GM19239 (cell line): ENCODE measurements at places on chromosomes 2 and 18.

GRCh38 chr2:229974266-229974665, 52.0 kb downstream of the FBXO36 start:
- no peak for DNase-seq

DNA sequence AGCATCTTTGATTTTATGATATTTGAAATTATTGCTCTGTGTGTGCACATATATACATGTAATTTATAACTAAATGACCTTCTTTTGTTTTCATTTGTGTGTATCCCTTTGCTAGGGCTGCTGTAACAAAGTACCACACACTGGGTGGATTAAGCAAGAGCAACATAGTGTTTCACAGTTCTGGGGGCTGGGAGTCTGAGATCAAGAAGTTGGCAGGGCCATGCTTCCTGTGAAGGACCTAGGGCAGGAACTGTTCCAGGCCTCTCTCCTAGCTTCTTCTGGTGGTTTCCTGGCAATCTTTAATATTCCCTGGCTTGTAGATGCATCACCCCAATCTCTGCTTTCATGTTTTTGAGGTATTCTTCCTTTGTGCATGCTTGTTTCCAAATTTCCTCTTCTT, 1043.9 kb downstream of the TSN start:
- no peak for DNase-seq

DNA sequence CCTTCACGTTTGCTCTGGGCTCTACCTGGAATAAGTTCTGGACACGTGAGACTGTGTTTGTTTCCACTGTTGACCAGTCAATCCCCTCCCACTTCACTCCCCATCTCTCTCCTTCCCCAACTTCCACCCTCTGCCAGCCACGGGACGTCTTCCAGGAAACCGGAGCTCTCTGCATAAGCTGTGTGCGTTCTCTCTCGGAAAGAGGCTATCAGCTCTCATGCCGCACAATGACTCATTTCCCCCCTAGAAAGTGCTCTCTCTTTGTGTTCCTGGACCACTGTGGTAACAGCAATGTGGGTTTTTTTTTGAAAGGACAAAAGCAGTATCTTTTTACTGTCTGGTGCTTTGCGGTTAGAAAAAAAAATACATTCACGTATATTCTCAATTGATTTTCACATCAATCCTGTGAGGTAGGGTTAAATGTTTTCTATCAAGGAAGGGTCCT, 10.2 kb downstream of the PROKR1 start:
- no peak for DNase-seq

DNA sequence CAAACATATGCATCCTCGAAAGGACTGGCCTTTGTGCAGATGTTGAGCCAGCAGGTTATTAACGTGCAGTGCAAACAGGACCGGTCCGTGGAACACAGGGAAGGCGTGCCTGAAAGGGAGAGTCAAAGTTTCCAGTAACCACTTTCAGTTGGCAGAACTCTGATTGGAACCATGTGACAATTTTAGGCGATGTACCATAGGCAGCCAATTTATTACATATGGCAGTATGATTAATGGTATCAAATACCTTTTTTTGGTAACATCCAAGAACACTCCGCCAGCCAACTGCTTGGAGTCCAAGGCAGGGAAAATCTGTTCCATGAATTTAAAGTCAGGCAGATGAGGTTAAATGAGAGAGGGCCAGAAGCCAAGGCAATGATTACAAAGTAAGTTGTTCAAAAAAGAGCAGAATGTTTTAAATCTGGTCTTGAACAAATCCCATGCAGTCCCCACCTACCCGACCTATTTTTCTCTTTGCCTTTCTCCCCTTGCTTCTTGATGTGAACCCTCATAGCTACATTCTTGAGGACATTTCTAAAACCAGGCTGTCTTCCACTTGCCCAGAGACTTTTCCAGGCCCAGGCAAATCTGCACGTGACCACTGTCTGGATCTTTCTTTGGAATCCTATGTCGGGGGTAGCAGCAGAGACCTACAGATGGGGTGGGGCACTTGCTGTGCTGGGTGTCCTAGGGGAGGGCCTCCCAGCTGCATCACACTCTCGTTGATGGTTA, 351.7 kb downstream of the HRH4 start:
- no peak for DNase-seq

GRCh38 chr18:35028536-35028935, 12.7 kb upstream of the MAPRE2 start:
- DNase-seq = no peak

- no peak for DNase-seq
Measured at GRCh38 chr2:25587361-25587760, 86.0 kb downstream of the DTNB start.

DNA sequence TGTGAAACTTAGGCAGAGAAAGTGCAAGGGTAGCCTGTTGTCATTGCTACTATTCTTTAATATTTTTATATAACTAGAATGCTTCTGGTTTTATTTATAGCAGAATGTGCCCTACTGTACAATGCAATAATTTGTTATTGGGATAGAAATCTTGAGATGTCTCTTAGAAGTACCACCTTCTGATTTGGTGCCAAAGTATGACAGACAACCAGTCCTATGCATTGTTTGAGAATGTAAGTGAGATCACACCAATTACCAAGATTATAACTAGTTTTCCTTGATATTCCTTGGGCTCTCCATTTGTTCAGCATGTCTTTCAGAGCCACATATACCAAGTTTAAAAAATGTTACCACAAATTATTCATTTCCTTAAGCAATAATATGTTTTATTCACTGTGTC, 399.7 kb downstream of the CPS1 start:
- DNase-seq = no peak

GRCh38 chr2:76808732-76809131, 713.4 kb downstream of the LRRTM4 start:
- DNase-seq = no peak

- no peak for DNase-seq
Measured at GRCh38 chr2:151056870-151057269, 204.8 kb downstream of the RBM43 start.

DNA sequence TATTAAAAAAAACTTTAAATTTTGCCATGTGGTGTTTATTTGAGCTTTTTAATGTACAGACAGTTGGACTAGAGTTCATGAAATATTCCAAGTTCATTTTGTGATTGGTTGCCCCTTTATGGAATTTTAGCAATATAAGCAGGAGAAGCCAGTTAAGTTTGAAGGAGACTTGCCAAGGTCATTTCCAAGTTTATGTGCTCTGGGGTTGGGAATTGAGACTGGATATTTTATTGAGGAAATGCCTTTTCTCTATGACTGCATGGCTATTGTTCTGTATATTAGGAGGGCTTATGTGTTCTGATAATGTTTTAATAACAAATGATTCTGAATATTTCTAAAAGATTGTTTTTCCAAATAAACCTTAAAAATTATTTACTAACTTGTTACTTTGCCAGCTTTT, 67.0 kb upstream of the TCF4 start:
- no peak for DNase-seq

DNA sequence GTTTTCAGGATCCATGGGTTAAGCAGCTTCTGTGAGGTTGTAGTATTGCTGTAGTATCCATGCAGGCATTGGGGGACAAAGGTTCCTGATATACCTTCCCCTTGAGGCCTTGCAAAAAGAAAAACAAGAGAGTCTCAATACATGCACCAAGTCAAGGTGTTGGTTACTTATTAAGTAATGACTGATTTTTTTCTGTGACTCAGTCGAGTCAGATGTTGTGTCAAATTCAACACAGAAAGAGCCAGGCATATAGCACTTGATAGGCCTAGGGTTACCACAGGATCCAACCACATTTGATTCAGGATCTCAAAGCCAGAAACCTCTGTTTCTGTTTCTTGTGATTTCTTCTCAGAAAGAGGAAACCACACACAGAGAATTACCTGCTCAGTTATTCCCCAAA, 24.9 kb upstream of the CD8A start:
- no peak for DNase-seq

GRCh38 chr2:12931186-12931844, 214.6 kb downstream of the TRIB2 start:
- peak; percentile 30 for DNase-seq

DNA sequence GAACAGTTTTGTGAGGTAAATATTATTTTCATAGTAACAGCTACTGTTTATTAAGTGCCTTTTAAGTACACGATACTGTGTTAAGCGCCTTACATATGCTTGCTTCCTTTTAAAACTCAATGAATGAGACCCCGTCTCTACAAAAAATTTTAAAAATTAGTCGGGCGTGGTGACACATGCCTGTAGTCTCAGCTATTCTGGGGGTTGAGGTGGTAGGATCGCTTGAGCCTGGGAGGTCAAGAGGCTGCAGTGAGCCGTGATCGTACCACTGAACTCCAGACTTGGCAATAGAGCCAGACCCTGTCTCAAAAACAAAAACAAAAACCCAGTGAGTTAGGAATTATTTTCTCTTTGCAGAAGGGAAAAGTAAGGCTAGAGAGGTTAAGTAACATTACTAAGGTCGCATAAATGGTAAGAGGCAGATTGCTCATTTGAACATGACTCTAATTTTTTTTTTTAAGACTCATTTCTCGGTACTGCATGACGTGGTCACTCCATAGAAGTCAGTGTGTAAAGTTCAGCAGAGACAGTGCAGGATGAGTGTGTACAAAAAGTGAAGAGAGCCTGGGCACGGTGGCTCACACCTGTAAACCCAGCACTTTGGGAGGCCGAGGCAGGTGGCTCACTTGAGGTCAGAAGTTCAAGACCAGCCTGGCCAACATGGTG, 1.1 kb downstream of the METAP1D start:
- DNase-seq = no peak

DNA sequence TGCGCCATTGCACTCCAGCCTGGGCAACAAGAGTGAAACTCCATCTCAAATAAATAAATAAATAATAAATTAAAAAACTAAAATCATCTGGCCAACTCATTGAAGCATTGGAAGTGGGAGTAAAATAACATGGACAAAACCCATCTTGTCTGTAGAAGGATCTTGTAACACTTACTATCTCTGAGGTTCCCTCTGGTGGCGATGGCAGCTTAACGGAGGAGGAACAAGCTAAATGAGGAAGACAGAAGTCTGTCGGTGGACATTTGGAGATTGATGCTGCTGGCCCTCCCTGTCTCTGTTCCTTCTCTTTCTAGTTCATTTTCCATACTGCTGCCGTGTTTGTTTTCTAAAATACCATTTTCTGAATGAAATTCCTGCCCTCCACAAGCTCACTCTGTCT, 43.4 kb downstream of the ZCCHC2 start:
- no peak for DNase-seq

GRCh38 chr2:149099298-149099697, 60.8 kb downstream of the LYPD6B start:
- DNase-seq = no peak

- DNase-seq = no peak
Measured at GRCh38 chr2:182132605-182133004, 147.0 kb downstream of the PPP1R1C start.

DNA sequence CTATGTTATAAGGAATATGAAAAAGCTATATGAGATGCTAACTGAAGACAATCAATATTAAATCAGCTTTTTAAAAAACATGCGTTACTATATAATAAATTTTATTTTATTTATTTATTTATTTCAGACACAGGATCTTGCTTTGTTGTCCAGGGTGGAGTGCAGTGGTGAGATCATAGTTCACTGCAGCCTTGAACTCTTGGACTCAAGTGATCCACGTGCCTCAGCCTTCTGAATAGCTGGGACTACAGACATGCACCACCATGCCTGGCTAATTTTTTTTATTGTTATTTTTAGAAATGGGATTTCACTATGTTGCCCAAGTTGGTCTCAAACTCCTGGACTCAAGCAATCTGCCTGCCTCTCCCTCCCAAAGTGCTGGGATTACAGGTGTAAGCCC, 89.4 kb downstream of the MYOM1 start:
- DNase-seq = no peak

- no peak for DNase-seq
Measured at GRCh38 chr2:136985044-136985443, 219.7 kb downstream of the THSD7B start.

GRCh38 chr2:30217644-30218337, 13.5 kb upstream of the LBH start:
- DNase-seq = no peak

- no peak for DNase-seq
Measured at GRCh38 chr18:33928231-33928630, 296.5 kb downstream of the NOL4 start.

DNA sequence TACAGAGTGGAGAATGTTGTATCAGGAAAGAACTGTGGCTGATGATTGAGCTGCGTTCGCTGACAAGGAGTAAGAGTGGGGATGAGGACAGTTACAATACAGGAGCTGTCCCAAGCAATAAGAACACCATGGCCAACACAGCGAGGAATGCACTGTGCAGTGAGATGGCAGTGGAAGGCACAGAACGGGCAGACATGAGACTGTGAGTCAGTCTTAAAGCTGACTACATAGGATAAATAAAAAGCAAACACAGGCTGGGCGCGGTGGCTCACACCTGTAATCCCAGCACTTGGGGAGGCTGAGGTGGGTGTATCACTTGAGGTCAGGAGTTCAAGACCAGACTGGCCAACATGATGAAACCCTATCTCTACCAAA, 89.8 kb downstream of the CABYR start:
- DNase-seq = no peak

DNA sequence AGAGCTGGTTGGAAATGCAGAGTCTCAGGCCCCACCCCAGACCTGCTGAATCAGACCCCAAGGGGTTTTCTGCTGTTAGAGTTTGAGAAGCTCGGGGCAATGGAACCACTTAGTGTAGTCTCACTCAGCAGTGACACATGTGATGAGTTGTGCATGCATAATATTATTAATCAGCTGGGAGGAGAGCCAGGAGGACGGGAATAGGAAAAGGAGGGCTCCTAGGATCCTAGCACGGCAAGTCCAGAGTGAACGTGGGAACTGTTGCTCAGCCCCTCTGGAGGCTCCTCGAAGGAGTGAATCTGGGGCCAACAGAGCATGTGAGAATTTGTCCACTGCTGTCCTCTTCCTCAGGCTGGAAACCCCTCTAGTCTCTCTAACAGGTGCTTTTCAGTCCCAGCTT, 87.1 kb downstream of the HS1BP3 start:
- DNase-seq = no peak

GRCh38 chr2:189129971-189130370, 49.6 kb downstream of the COL5A2 start:
- DNase-seq = no peak

DNA sequence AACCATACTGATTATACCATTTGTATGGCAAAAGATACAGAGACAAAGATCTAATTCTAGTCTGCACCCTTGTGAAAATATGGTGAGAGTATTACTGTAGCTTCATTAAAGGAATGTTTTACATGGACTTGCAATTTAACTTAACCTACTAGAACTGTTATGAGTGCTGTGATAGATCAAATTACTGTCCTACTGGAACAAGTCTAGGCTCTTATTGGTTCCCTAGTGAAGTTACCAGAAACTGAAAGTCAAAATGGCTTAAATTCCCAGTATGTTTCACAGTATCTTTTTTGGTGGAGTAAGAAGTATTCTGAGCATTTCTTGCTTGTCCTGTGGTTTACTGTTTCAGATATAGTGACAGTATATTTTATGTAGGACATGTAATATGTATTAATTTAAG, 3.8 kb upstream of the TBR1 start:
- DNase-seq = no peak

GRCh38 chr2:75586971-75587370, 26.2 kb upstream of the EVA1A start:
- no peak for DNase-seq
